Activated T-helper 17 cell treated with anti-CD3 and anti-CD28 coated beads, Interleukin-2, amount 50 U/mL, for 72 hours (primary cell): ENCODE measurements at places on chromosomes 3 and 15. TPM values are rescaled to one million over a fixed set of nuclear protein-coding genes. Genes with fewer than 3 reads are reported as not detected.

Gene TMC3
- not detected for total RNA-seq

Gene NEDD4
- total RNA-seq = 18.4 TPM

GRCh38 chr15:94234300-94234699, 2.9 kb downstream of the MCTP2 start:
- no peak for ATAC-seq

DNA sequence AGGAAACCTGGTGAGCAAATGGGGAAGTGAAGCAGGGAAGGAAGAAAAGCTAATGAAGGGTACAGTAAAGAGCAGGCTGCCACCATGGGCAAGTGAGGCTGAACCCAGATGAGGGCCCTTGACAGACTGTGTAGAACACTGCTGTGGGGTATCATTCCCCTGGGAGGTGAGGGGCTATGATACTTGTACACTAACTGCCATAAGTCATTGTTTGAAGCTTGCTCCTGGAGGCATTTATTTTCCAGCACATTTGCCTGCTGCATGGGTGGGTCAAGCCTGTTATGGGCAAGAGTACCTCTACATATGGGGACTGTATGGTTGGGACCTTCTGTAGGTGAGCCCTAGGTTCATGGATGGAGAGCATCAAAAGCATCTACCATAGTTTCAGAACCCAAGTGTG, 57.4 kb downstream of the POMGNT2 start:
- ATAC-seq = no peak

- ATAC-seq = no peak
Measured at GRCh38 chr3:178350763-178351162, 185.5 kb upstream of the KCNMB2 start.

DNA sequence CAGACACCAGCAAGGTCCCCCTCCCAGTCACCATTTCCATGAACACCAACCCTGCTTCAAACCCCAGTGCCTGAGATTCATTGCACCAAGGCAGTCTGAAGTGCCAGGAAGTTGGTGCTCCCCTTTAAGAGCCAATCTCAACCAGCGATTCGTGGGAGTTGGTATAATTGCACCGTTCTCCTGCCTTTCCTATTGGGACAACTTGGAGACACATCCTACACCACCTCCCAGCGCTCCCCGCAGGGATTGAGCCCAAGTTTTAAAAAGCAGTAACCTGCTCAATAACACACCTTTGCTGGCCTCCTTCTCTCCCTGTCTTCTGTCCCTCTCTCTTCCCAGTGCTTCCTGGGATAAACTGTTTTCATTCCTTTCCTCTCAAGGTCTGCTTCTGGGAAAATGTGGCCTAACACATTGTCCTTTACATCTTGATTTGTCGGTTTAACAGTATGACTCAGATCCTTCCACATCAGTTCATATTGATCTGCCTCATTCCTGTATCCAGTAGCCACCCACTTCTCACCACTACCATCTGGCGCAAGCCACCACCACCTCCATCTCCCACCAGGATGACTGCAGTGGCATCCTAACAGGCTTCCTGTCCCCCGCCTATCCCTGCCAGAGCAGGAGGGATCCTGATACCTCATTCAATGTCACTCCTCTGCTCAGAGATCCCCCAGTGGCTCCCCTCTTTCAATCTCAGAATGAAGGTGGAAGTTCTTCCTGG, 37.8 kb upstream of the HRH1 start:
- no peak for ATAC-seq
